Activated T-helper 1 cell treated with Interleukin-2 at 50 U/mL for 16 hours (primary cell): ENCODE measurements at places on chromosomes 13 and 19.

DNA sequence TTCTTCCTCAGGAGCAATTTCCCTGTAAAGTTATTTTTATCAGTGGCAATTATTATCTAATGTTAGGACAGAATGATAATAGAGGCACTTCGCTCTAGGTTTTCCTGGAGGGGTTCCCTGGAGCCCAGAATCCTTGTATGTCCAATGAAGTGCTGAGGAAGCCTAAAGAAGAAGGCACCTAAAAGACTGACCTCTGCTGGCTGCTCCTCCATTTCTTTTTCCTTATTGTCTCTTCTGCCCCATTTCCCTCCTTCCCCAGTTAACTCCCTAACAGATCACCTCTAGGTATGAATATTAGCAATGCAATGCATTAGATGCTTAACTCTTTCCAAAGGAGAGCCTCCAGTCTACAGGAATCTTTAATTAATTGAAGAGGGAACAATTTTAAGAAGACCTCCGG lies 985.4 kb downstream of the DIAPH3 start:
- no peak for DNase-seq

DNA sequence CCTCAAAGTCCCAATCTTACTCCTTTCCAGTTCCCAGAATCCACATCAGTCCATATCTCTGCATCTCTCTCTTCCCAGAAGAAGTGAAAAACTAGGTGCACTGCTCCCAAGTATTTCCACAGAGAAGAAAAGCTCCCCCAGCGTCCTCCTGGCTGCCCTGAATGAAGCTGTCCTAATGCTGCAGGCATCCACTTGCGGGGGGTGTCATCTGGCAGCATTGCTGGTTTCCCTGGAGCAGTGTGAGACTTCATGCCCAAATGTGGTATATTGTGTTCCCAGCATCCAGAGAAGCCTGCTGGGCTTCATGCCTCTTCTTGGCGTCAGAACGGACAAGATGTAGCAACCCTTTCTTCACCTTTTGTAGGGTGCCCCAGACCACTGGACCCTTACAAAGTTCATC lies 32.9 kb upstream of the ARHGEF7 start:
- no peak for DNase-seq

- no peak for DNase-seq
Measured at GRCh38 chr13:43116242-43116641, 92.9 kb downstream of the DNAJC15 start.

DNA sequence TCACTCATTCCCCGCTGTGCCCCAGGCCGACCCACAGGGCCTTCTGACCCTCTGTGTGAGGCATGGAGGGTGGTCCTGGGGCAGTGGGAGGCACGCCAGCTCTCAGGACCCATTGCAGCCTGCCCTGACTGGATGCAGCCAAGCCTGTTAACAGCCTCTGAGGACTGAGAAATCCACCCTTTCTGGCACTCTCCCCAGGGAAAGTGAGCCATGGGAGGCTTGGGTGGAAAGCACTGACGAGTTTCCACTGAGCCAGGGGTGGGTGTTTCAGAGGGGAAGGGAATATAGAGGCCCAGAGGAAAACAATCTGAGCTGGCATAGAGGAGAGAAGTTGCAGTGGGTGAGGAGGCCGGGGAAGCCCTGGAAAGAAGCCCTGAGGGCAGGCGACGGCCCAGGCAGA lies 30.6 kb upstream of the SLC7A10 start:
- DNase-seq, result no peak

- peak; percentile 4 for DNase-seq
Measured at GRCh38 chr19:33064792-33065550, at the start of gene RHPN2. Gene RHPN2 (minus strand): TSS chr19:33064888. CDS start chr19:33064852, 36 bp downstream.

DNA sequence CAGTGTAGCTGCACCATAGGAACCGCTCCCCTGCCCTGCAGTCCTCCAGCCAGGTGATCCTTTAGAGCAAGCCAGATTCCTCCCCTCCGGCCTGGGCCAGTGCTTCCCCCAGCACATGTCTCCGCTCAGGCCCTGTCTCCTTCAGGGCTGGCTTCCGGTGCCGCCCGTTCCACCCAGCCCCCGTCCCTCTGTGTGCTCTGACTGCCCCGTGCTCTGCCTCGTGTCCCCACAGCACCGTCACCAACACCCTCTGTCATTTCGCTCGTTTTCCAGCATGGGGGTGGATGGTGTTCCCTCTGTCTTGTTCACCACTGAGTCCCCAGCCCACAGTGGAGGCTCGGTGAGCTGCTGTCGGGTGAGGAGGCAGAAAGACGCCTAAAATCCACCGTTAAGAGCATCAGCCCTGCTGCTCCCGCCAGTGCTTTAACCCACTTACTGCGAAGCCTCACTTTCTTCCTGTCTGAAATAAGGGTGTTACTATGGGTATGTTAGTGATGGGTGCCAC lies 54.5 kb downstream of the TSSK6 start:
- DNase-seq, result peak; percentile 50

DNA sequence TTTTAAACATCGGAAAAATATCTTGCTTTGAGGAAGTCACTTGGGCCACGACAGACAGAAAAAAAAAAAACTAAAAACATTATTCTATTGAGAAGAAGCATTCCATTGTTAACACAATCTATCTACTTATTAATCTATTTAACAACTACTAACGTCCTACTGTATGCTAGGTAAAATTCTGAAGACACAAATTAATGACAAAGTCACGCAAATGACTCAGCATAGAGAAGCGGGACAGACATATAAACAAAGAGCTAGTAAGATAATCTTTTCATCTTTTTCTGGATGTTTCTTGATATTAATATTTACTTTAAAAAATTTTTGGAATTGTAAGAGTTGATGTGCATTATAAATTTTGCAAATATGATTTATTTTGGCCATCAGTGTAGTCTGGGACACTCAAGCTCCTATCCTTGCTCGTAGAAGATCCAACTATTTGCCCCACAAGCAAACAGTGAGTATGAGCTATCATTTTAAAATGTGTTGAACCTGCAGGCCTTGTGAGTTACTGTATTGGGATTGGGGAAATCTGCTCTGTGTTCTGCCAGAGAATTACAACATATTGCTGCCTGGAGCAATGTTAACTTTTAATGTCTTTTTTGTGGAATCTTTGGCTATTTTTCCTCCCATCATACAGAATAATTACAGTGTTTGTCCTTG lies 109.1 kb downstream of the PCDH9 start:
- no peak for DNase-seq

GRCh38 chr13:21579754-21580316 lies 24.1 kb downstream of the MICU2 start:
- no peak for DNase-seq

- DNase-seq, result no peak
Measured at GRCh38 chr13:98014766-98015165, 61.3 kb downstream of the IPO5 start.

DNA sequence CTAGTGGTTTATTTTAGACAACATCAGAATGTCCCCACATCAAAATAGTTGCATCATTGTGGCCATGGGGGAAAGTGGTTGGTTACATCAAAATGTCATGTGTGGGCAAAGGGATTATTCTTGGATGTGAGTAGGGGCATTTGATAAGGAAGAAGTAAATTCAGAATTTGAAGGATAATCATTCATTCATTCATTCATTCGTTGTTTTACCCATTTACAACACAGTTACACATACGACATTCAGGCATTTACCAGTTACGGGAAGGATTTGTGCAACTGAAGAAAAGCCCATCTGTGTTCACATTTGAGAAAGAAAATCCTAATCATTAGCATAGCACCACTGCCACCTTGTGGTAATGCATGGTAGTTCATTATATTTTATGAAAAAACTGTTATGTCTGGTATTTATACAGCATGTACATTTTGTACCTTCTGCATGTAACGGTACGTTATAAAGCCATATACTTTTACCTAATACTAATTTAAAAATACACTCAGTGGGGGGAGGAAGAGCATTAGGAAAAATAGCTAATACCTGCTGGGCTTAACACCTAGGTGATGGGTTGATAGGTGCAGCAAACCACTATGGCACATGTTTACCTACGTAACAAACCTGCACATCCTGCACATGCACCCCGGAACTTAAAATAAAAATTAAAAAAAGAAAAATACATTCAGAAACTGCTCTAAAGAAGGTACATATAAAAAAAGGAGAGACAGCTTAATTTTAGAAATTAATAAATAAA lies 62.1 kb downstream of the DGKH start:
- DNase-seq, result no peak

GRCh38 chr13:113742000-113742441 lies 17.0 kb upstream of the TMEM255B start:
- DNase-seq, result no peak

DNA sequence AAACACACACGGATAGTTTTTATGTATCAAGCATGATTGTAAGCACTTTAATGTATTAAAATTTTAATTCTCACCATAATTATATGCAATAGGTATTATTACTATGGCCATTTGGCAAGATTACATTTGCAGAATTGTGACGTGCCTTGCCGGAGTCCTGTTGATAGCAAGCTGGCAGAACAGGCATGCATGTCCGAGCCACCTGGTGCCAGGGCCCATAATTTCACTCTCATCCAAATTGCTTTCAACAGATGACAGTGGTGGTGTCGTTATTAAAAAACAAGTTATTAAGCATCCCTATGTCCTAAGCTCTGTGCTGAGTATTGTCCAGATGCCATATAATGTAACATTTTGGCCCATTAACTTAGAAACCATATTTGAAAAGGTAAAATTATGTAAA lies 374.3 kb downstream of the FOXO1 start:
- DNase-seq, result no peak

DNA sequence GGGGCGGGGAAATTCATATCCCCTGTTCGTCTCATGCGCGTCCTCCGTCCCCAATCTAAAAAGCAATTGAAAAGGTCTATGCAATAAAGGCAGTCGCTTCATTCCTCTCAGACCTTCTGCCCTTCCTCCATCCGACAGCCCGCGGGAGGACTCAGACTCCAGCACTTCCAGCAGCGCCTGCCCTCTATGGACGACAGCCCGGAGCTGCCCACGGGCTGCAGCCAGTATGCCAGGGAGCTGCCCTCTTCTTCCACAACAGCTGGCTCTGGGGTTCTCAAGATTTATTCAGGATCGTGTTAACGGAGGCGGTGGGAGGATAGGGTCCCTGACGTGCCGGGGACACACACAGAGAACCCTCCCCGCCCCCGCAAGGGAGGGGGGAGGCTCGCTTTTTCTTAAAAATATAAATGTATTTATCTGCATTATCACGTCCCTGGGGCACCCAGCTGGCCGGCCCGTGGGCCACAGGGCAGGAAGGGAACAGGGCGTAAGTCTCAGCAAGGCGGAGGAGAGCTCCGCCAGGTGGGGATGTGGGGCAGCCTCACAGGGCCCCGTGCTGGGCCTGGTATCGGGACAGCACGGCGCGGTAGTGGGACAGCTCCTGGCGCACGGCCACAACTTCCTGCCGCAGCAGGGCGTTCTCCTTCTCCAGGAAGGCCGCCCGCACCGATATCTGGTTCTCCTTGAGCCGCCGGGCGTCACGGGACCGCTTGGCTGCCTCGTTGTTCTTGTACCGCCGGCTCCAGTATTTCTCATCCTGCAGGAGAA lies 6.7 kb downstream of the DBP start:
- DNase-seq, result no peak

DNA sequence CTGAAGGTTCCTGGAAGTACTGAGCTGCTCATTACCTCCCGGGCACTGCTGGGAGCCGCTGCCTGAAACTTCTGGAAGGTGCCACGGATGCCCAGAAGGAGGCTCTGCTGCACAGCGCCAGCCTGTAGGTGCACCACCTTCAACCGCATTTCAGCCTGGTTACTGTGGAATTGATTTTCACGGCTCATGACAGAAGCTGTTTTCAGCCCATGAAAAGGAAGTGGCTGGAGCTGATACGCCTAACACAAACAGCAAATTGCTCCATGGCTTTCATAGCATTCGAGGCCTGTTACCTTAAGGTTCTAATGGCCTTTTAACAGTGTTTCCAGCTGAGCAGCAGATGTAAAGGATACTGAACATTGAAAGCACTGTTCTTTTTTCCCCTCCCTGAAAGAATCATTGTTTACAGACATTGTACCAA lies 22.0 kb downstream of the GPC6 start:
- no peak for DNase-seq

GRCh38 chr13:42354241-42355091 lies 82.5 kb downstream of the AKAP11 start:
- no peak for DNase-seq

GRCh38 chr19:3440082-3440481 lies 40.2 kb downstream of the SMIM24 start:
- peak; percentile 25 for DNase-seq

- DNase-seq, result no peak
Measured at GRCh38 chr13:39777527-39778061, 122.1 kb downstream of the COG6 start.

DNA sequence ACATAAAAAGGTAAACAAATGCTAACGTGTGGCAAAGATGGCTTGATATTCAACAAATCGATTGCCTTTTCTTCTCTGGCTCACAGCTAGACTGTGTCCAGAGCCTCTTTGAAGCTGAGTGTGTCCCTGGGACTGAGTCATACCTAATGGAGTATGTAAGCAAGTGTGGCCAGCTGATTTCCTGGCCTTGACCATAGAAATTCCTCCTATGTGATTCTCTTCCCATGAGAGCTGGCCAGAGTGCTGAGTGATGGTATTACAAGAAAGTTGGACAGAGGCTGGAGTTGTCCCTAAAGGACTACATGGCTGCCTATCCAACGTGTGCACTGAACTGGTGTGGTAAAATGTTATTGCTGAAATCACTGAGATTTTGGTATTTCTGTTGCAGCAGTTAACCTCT lies 320.1 kb upstream of the SLC10A2 start:
- no peak for DNase-seq

DNA sequence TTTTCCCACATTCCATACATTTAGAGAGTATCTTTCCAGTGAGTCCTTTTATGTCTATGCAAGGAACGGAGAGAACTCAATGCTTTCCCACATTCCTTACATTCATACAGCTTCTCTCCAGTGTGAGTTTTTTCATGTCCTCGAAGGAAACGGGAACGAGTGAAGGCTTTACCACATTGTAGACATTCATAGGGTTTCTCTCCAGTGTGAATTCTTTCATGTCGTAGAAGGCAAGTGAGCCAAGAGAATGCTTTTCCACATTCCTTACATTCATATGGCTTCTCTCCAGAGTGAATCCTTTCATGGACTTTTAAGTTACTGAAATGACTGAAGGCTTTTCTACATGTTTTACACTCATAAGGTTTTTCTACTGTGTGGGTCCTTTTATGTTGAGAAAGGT lies 17.1 kb downstream of the ZNF823 start:
- DNase-seq, result no peak

- DNase-seq, result no peak
Measured at GRCh38 chr19:12111176-12111575, 29.0 kb downstream of the ZNF20 start.

DNA sequence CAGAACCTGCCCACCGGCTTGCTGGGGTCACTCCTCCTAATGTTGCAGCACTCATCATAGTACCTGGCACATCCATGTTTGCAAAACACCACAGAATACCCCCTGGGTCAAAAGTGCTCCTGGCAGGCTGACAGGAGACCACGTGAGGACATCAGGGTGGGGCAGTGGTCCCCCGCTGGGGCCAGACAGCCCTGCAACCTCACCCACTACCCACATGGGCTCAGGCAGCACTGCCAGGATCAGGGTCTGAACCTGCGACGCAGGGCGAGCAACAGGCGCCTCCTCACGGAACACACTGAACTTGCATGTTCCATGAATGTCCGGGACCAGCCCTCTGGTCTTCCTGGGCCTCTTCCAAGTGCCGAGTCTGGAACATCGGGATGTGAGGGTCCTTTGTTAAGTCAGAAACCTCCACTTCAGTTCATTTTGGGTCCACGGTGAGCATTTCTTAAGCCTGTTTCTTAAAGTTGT lies 1.4 kb upstream of the SLC7A9 start:
- DNase-seq, result no peak
